ENCODE measurements at places on chromosomes 5 and 9. TPM values are rescaled to one million over a fixed set of nuclear protein-coding genes. Genes with fewer than 3 reads are reported as not detected.

The RANBP17 gene
- total RNA-seq: 21.1 TPM

The ESM1 gene
- total RNA-seq: 1.8 TPM

The THG1L gene
- 16.4 TPM for total RNA-seq

The PCSK5 gene
- total RNA-seq: 20.8 TPM

The HOMER1 gene
- total RNA-seq: 6.5 TPM

DNA sequence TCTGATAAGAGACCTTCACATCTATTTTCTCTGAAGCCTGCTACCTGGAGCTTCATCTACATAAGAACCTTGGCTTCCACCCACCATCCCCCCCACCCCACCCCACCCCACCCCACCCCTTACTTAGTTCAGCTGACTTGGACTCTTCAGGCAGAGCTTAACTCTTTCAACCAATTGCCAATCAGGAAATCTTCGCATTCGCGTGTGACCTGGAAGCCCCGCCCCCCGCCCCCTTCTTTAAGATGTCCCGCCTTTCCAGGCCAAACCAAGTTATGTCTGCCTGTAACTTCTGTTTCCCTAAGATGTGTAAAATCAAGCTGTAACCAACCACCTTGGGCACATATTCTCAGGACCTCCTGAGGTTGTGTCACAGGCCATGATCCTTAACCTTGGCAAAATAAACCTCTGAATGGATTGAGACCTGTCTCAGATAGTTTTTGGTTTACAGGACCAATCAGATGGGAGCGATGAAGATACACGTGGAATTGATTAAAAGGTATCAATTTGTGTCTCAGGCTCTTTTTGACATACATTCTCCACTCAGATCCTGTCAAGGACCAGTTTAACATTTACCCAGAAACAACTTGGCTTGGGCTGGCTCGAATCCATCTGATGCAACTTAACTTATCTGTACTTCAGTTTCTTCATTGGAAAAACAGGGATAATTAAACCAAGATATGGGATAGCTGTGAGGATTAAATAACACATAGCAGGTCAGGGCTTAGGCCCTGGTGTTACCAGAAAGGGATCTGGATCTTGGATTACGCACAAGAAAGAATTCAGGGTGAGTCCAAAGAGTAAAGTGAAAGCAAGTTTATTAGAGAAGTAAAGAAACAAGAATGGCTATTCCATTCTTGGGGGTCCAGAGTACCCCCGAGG, 43.6 kb downstream of the GALNT12 start:
- no peak overlapping the region for H3K27ac ChIP-seq
- H3K27me3 ChIP-seq: no peaks in the 10 kb centered on the region
- no peak overlapping the region for H3K4me3 ChIP-seq
- no peak for DNase-seq

- H3K27ac ChIP-seq: no peak overlapping the region
- no peaks in the 10 kb centered on the region for H3K4me1 ChIP-seq
- H3K36me3 ChIP-seq: no peaks in the 10 kb centered on the region
- H3K27me3 ChIP-seq: no peaks in the 10 kb centered on the region
Observed at GRCh38 chr5:93438124-93438523, 142.9 kb downstream of the NR2F1-AS1 start.

- DNase-seq: no peak
- no peaks in the 10 kb centered on the region for H3K36me3 ChIP-seq
- peaks cover 4% of the 10 kb centered on the region for H3K27me3 ChIP-seq
- no peak overlapping the region for H3K4me3 ChIP-seq
- H3K4me1 ChIP-seq: no peaks in the 10 kb centered on the region
Observed at GRCh38 chr5:8058616-8059190, 189.8 kb downstream of the MTRR start.

- peaks cover 45% of the 10 kb centered on the region for H3K27me3 ChIP-seq
- H3K4me3 ChIP-seq: no peak overlapping the region
- no peaks in the 10 kb centered on the region for H3K36me3 ChIP-seq
- no peak for DNase-seq
- H3K4me1 ChIP-seq: no peaks in the 10 kb centered on the region
Observed at GRCh38 chr5:137778772-137779564, 24.8 kb upstream of the HNRNPA0 start.

DNA sequence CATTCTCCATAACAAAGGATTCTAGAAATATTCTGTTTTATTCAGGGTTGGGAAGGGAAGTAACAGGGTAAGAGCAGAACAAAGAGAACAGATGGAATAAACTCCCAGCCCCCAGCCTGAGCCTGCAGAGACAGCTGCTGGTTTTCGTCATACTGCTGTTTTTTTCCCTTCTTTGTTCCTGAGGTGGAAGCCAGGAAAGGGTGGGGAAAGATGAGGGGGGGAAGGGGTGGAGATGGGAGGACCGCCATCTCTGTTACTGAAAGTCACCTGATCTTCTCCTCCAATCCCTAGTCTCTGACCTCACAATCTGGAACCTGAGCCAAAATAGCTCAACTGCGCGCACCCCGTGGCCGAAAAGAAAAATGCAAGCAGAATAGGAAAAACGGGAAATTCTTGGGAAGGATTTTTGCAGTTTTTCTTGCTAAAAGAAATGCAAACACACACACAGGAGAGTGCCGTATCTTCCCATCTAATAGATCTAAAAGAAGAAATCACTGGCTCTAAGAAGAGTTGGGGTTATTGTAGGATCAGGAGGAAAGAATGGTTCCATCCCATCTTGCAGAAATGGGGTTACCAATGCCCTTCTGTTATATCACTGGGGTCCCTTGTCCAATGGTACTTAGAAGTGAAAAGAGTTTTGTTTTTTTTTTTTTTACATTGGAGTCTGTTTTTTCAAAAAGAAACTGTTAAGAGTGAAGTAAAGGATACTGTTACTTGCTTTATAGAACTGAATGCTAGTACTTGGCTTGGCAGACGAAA, 57.9 kb downstream of the DIAPH1 start:
- no peak overlapping the region for H3K4me3 ChIP-seq
- peak; percentile 94 for DNase-seq
- H3K4me1 ChIP-seq: peaks cover 20% of the 10 kb centered on the region
- H3K27ac ChIP-seq: peak overlapping the region; percentile 77
- peaks cover 63% of the 10 kb centered on the region for H3K36me3 ChIP-seq

All from SJSA1 (cell line).